ENCODE measurements at places on chromosomes 3 and 15.
A peak's percentile ranks its signal among the peaks of the same experiment; 100 is the strongest.

DNA sequence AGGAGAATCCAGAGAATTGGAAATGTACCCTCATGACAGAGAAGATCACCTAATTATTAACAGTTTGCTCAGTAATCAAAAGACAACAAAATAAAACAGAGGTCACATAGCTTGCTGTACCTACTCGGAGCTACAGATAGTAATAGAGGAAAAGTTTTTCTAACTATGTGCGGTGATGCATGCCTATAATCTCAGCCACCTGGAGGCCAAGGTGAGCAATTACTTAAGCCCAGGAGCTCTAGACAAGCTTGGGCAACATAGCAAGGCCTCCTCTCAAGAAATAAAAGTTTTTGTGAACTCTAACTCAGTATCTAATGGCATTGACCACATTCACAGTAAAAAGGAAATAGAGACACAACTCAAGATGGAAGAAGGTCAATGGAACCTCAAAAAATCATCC lies 243.6 kb downstream of the ATP8B4 start:
- no peak for DNase-seq

GRCh38 chr15:55587321-55588069 lies 650 bp downstream of the PYGO1 start:
- no peak for DNase-seq

GRCh38 chr3:19644405-19644804 lies 289.6 kb downstream of the EFHB start:
- DNase-seq = no peak

- no peak for DNase-seq
Measured at GRCh38 chr3:33331414-33331813, 54.2 kb downstream of the FBXL2 start.

DNA sequence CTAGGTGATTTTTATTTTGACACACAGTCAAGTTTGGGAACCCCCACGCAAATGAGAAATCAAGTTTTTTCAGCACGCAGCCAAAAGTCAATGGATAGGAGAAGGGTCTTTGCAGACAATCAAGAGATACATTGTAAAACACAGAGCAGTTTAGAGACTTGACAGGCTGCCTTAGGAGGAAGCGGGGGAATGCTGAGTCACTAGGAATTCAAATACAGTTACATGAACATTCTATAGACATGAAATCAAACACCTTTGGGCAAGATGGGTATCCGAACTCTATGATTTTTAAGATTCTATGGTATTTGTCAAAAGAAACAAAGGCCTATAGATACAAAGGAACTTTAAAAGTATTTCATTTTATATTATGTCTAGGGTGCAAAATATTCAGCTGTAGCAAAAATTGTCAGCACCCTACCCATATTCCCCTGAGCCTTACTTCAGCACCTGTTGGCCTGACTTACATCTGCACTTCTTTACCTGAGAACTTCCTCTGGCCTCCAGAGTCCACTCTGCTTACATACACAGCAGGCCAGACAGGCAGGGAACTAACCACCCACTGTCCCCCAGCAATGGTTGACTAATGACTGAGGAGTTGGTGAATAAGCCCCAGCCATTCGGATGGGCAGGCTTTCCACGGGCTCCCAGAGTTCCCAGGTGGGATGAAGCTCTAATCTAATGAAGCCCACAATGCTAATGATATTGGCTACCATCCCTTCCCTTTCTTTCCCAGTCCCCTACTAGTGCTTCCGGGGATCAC lies 289.3 kb upstream of the RORA start:
- no peak for DNase-seq

DNA sequence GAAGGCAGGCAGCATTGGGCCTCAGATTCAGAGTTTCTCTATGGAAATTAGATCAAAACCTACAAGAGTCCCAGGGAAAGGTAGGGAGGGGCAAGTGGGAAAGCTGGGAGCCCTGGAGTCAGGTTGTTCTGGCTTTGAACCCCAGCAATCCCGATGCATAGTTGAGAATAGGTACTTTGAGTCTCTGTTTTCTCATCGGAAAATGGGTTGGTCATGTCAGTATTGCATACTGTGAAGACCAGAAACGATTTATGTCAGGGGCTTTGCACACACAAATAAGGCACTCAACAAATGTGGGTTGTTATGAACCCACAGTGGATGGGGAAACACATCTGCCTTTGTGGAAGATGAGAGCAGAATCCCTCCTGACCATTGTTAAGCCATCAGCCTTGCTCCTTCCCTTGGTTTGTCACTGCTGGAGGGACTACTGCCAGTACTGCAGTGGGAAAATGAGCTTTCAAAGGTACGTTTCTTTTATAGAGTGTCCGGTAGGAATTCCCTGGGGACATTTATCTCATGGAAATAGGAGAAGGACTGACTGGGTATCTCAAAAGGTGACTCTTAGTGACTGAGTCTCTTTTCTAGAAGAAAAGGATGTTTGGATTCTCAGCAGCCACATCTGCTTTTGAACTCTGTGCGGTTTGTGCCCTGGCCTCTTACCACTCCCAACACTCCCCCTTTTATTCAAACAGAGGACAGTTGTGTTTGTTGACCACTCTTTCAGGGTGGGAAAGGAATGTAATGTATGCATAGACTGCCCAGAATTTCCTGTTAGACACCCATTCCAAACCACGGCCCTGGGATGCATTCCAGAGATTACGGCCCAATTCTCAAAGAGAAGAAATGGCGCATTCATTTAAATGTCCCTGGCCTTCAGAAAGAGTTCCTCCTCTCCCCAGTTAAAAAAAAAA lies 54.6 kb upstream of the VILL start:
- no peak for DNase-seq

GRCh38 chr3:18758047-18758704 lies 333.0 kb upstream of the SATB1 start:
- DNase-seq = peak; percentile 90

- DNase-seq = no peak
Measured at GRCh38 chr3:174776123-174776522, 83.0 kb upstream of the NAALADL2 start.

DNA sequence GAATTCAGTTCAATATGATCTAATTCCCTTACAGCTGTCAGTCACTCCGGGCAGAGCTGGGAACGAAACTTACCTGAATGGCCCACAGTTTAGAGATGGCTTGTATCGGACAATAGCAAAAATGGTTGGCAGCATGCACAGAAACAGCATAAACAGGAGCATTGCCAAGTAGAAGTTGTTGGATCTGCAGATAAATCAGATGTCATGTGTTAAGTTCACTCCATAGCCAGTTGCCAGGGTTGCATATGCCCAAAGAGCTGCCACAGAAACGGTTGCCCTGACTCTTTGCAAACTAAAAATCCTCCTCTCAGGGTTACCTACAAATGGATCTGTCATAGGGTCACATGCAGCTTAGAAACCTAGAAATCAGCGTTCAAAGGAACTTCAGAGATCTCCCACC lies 15.4 kb upstream of the STARD5 start:
- no peak for DNase-seq

DNA sequence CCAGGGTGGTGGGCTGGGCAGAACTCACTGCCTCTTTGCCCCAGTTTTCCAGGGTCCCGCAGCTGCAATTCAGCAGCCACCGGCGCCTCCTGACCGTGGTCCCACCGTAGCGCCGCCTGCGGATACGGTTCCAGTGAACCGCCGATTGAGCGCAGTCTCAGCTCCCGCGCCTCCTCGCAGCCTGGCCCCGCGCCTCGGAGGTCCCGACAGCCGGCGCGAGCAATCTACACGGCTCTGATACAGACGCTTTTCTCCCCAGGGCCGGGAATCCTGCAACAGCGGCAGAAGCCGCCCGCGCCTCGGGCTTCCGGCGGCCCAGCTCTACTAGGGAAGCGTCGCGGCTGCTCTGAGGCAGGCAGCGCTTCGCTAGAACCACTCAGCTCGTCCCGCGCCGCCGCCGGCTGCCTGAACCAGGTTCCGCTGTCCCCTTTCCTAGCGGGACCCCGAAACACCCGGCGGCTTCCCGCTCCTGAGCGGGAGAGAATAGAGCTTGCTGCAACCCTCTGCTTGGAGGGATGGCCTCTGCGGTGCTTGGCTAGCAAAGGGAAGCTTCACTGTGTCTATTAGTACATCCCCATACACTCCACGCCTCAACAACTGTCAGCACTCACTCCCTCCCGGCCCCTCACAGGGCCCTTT lies 3.1 kb downstream of the FOXL2NB start:
- no peak for DNase-seq

- DNase-seq = no peak
Measured at GRCh38 chr3:188798556-188799145, 373.1 kb upstream of the TPRG1 start.

DNA sequence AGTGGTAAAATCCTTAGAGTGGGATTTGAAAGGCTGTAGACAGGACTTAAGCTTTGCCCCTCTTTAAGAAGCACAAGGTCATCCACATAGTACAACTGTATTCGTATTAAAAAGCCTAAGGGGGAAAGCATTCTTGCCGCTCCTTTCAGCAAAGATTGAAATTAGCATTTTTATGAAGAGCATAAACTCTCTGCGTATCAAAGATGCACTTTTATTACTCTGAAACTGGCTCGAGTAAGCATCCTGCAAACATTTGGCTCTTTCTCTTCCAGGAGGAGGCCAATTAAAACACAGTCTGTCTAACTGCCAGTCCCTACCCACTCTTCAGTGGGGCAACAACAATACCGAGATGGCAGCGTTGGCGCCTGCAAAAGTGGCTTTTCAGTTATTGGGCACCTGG lies 192.5 kb upstream of the TPRG1 start:
- DNase-seq = no peak

DNA sequence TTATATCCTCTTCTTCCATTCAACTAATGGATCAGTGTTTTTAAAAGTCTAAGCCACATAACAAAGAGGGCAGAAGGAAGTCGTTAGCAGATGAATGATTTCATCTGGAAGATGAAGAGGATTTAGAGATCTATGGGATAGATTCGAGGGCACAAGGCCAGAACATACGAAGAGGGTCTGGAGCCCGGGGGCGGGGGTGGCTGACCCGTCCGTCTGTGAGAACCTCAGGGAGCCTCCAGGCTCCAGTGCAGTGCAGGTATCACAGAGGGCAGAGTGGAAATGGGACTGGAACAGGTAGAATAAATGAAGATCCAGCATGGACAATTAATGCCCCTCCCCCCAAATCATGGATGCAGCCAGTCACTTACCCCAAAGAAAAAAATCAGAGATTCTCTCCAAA lies 1.5 kb upstream of the GOLGA8B start:
- no peak for DNase-seq

All from activated CD4-positive, alpha-beta T cell treated with anti-CD3 and anti-CD28 coated beads, Interleukin-2, Interleukin-4, amounts not matched to agents 100 ng/mL and 50 ng/mL, durations not matched to agents 16 hours and 8 hours (primary cell).